ENCODE measurements at places on chromosomes 11 and 22.

GRCh38 chr11:10310301-10310841, 5.5 kb downstream of the ADM start:
- DNase-seq: no peak

DNA sequence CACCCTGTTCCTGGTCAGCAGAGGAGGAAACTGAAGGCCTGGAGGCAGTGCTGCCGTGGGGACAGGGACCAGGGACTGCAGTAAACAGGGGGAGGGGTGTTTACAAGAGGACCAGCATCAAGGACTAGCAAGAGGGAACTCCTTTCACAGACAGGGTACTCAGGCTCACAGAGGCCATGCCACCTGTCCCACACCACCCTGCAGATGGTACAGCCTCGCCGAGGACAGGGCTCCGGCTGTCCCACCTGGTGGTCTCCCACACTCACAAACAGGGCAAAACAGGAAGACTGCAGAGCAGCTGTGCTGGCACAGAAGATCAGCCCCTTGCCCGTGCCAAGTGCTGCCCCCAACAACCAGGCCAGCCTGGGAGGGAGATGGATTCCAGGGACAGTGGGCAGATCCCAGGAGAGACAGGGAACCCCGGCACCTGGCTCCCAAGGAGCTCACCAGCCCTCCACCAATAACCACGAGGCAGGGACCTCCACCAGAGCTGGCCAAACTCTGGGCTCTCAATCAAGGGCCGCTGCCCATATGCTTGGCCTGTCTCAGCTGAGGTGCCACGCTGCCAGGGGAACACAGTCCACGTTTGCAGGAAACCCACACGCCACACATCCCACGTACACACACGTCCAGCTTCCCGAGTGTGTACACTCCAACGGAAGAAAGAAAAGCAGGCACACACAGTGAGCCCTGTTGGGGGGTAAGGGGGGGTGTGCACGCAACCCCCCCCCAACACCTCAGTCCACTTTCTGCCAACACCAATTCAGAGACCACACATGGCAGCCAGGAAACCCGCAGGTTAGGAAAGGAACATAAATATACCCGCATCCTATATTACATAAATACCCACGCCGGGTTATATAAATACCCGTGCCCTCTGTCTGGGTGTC, 2.1 kb downstream of the CSNK1E start:
- no peak for DNase-seq

GRCh38 chr11:122765487-122766131, 72.7 kb upstream of the CRTAM start:
- no peak for DNase-seq

- DNase-seq: no peak
These were observed 556 bp downstream of the CDCA5 start for GRCh38 chr11:65083134-65083833.

GRCh38 chr11:28910926-28911325, 802.7 kb downstream of the METTL15 start:
- no peak for DNase-seq

GRCh38 chr11:81340225-81340624, 1393.4 kb downstream of the FAM181B start:
- no peak for DNase-seq

DNA sequence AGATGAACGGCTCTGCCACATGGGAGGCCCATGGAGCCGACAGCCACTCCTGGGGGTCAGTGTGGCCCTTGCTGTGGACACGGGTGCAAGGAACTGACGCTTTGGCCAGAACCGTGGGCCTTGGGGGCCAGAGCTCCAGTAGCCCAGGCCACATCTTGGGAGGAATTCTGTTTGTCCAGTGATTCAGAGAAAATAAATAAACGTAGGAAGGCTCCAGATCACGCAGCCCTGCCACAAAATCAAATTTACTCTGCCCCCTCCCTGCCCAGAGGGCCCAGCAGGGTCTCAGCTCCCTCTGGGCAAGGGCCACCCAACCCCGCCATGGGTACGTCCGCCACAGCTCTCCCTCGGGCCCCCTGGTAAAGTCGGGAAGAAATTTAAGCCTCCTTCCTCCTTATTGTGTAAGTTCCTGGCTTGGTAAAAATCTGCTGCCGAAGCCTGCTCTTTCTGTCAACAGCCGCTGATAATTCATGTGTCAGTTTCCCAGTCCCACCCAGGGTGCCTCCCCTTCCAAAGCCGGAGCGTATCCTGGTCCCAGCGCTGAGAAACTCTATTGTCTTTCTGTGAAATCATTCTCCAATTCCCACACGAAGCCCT, 6.9 kb upstream of the MUC5AC start:
- no peak for DNase-seq

DNA sequence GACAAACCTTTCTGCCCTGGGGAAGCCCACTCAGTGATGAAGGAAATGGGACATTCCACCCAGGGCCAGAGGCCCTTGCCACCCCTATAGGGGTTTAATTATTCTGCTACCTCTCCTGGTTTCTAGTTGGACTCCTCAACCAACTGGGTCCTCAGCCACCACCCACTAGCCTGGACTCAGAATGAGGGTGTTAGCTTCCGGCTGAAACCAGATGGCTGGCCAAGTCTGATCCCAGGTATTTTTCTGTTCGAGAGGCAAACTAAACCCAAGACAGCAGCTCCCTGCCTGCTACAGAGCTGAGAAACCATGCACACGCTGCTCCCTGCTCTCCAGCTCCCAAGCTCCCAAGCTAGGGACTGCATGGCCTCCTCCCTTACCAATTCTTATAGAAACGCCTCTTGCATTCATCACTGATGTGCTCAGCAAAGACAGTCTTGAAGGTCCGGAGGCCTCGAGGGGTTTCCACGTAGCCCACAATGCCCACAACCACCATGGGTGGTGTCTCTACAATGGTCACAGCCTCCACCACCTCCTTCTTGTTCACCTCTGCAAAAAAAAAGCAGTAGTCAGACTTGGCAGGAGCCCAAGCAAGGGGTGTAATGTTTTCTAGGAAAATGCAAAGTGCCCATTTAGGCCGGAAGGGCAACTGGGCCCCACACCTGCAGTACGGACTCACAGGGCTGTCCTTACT, 2.2 kb downstream of the RPL3 start:
- peak; percentile 67 for DNase-seq

DNA sequence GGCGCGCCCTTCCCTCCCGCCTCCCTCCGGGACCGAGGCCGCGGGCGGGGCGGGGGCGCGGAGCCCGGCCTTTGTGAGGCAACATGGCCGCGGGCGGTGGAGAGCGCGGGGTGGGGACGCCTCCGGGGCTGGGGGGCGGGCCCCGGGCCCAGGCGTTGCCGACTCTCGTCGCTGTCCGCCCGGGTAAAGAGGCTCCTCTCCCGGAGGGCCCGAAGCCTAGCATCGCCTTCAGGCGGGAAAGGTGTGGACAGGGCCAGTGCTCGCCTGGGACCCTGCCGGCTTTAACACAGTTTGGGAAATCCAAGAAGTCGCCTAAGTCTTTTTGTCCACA, 369 bp downstream of the DGCR8 start:
- DNase-seq: peak; percentile 66

DNA sequence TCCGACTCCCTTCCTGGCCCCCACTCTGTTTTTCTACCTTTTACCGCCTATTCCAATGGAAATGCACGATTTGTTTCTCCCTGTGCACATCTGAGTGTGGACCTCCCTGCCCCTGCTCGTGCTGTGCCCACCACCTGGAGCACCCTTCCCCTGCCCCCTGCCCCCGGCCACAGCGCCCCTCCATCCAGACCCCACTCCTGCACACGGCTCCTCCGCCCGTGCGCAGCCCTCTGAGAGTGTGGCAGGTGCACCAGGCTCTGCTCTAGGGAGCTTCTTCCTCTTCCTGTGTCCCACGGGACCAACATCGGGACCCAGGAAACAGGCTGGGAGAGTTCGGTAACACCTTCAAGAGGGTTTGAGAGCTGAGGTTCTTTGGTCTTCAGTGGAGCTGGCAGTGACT, 62.9 kb downstream of the LRP5 start:
- DNase-seq: no peak
